ENCODE measurements at places on chromosomes 2 and 18. TPM values are rescaled to one million over a fixed set of nuclear protein-coding genes. Genes with fewer than 3 reads are reported as not detected.

FBLN7 gene
- total RNA-seq: not detected

LDLRAD4 gene
- total RNA-seq: 12.8 TPM

GRCh38 chr2:209525834-209526281 is 102.0 kb downstream of the MAP2 start:
- DNase-seq: no peak
- H3K4me3 ChIP-seq: no peak overlapping the region
- H3K4me1 ChIP-seq: peaks cover 10% of the 10 kb centered on the region
- H3K27me3 ChIP-seq: no peaks in the 10 kb centered on the region
- H3K27ac ChIP-seq: no peak overlapping the region
- no peaks in the 10 kb centered on the region for H3K36me3 ChIP-seq

L3MBTL4 gene
- 8.7 TPM for total RNA-seq

GKN2 gene
- not detected for total RNA-seq

DNA sequence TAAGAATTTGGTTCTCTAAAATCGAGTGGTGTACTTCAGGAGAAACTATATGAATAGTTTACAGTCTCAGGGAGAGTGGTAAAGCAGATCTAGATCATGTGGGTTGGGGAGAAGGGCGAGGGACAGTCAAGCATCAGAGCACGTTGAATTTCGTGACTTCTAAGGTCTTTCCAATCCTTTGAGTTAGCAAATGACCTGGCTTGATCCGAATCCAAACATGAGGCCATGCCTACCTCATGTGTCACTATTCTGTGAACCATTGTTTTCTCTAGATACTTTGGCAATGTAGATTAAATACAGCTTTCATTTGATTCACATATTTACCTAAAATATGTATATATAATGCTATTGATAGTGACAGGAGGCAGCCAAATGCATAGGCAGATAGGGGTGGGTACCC is 674.9 kb downstream of the NYAP2 start:
- no peaks in the 10 kb centered on the region for H3K4me1 ChIP-seq
- no peaks in the 10 kb centered on the region for H3K27me3 ChIP-seq
- H3K27ac ChIP-seq: no peak overlapping the region
- no peak overlapping the region for H3K4me3 ChIP-seq

DNA sequence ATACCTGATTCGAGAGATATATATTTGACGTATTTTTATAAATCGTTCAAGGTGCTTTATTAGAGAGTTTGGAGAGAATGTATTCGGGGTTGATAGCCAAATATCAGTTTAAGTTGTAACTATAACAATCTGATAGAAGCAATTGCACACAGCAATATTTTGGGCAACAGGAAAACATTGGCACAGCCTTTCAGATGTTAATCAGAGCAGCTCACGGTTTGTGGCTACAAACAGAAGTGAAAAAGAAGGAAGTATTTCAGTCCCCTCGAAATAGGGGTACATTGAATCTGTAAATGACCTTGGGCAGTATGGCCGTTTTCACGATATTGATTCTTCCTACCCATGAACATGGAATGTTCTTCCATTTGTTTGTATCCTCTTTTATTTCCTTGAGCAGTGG is 20.6 kb downstream of the SERPINB10 start:
- DNase-seq: no peak
- H3K4me1 ChIP-seq: no peaks in the 10 kb centered on the region
- H3K27me3 ChIP-seq: no peaks in the 10 kb centered on the region
- H3K27ac ChIP-seq: no peak overlapping the region

UGT1A9 gene
- total RNA-seq: not detected

KCNF1 gene
- not detected for total RNA-seq

SCYGR4 gene
- total RNA-seq: not detected

CD28 gene
- total RNA-seq: 0.23 TPM

DNA sequence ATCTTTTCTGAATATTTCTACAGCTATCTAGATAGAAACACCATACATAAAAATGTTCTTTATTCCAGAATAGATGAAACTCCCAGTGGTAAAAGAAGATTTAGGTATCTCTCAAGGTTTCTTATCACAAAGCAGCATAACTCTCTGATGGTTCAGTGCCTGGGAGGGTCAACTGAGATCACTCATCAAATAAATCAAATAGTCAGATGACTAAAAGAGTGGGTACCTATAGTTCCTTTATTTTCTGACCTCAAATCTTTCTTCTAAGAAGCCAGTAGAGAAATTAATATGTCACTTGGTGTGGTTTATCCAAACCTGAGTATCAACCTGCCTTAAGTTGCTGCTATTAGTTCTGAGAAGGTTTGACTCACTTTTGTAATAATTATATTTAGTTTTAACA is 120.9 kb downstream of the TMEFF2 start:
- no peak overlapping the region for H3K27ac ChIP-seq
- H3K4me3 ChIP-seq: no peak overlapping the region
- H3K27me3 ChIP-seq: no peaks in the 10 kb centered on the region
- H3K4me1 ChIP-seq: no peaks in the 10 kb centered on the region
- no peaks in the 10 kb centered on the region for H3K36me3 ChIP-seq

- H3K27ac ChIP-seq: no peak overlapping the region
- H3K36me3 ChIP-seq: no peaks in the 10 kb centered on the region
- no peak overlapping the region for H3K4me3 ChIP-seq
- H3K4me1 ChIP-seq: no peaks in the 10 kb centered on the region
Measured at GRCh38 chr2:129734343-129735034, 245.0 kb upstream of the RAB6C start.

- DNase-seq: no peak
- H3K27me3 ChIP-seq: no peaks in the 10 kb centered on the region
- H3K4me3 ChIP-seq: no peak overlapping the region
- no peak overlapping the region for H3K27ac ChIP-seq
- peaks cover 6% of the 10 kb centered on the region for H3K4me1 ChIP-seq
Measured at GRCh38 chr2:207341804-207342203, 176.1 kb upstream of the KLF7 start.

GRCh38 chr2:46966576-46966975 is 51.0 kb upstream of the MCFD2 start:
- no peak overlapping the region for H3K27ac ChIP-seq
- peaks cover 7% of the 10 kb centered on the region for H3K36me3 ChIP-seq
- DNase-seq: no peak
- no peak overlapping the region for H3K4me3 ChIP-seq
- no peaks in the 10 kb centered on the region for H3K27me3 ChIP-seq

- H3K27ac ChIP-seq: no peak overlapping the region
- no peak overlapping the region for H3K4me3 ChIP-seq
- DNase-seq: no peak
- no peaks in the 10 kb centered on the region for H3K36me3 ChIP-seq
- no peaks in the 10 kb centered on the region for H3K4me1 ChIP-seq
- no peaks in the 10 kb centered on the region for H3K27me3 ChIP-seq
Measured at GRCh38 chr2:127193164-127193966, 26.7 kb downstream of the CYP27C1 start.

NYAP2 gene
- total RNA-seq: not detected

DNA sequence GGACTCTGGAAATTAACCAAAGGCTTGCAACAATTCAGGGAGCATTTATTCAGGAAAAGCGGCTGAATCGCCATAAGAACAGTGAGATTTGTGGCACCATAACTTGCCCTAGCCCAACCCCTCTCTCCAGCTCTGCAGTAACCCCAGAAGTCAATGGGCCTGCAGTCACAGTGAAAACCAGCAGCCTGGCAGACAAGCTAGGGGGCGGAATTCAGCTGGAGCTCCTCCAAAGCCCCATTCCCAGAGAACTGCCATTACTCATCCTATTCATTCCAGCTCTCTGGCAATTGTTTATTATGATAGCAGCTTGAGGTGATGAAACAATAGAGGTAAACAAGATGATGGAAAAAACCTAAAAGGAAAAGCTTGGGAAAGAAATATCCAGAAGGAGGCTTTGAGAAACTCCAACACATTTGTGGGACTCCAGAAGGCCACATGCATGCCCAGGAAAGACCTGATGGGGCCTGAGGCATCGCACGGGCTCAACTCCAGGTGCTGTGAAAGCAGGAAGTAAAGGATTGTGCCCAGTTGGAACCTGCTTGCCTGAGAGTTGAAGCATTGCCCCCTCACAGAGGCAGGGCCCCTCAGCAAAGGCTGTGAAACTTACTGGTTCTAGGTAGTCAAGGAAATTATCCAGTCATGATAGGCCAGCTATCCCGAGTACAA is 126.7 kb downstream of the TWIST2 start:
- no peaks in the 10 kb centered on the region for H3K27me3 ChIP-seq
- H3K27ac ChIP-seq: no peak overlapping the region
- no peaks in the 10 kb centered on the region for H3K4me1 ChIP-seq
- no peaks in the 10 kb centered on the region for H3K36me3 ChIP-seq
- DNase-seq: no peak
- H3K4me3 ChIP-seq: no peak overlapping the region

- H3K27me3 ChIP-seq: 0 out of 2 replicates have a peak, but pooled peaks cover 4% of the 10 kb centered on the region
- no peaks in the 10 kb centered on the region for H3K36me3 ChIP-seq
Measured at GRCh38 chr2:191385416-191386160, 140.4 kb downstream of the MYO1B start.
